Skin of body (tissue), 3 donors: ENCODE measurements at places on chromosomes 1 and 21. TPM values are rescaled to one million over a fixed set of nuclear protein-coding genes. Genes with fewer than 3 reads are reported as not detected.

- no peak for DNase-seq
Observed at GRCh38 chr1:14292520-14292919, 306.0 kb upstream of the KAZN start.

DNA sequence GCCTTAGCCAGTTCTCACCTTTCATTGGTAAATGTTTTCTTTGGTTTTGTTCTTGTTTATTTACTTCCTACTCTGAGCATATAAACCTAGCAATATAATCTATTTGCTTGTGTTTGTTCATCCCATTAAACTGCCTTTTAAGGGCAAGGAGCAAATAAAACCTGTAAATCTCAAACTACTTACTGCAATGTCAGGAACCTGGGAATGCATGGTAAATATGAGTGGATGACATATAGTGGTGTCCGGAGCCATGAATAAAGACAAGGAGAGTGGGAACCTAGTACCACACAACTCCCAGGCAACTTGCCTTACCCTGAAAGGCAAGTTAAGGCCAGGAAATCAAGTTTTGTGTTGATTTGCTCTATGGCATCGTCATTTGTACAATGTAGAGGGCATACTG, 1133.7 kb upstream of the NCAM2 start:
- DNase-seq: no peak

DNA sequence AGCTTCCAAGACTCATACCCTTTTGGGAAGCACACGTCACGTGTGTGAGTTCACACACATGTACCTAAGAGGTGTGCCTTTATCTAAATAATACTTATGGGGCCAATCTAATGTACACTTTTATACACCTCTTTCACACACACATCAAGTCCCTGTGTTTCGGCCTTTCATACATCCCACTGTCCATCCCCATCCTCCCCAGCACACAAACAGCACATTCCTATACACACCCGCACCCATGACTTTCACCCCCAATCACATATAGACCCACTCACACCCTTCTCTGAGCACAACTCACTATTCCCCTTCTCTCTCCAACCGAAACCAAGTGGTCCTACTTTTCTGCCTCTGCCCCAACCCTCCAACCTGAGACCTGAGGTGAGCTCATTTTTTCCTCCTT, 3.5 kb downstream of the MEX3A start:
- DNase-seq: no peak

- DNase-seq: no peak
Observed at GRCh38 chr1:202143768-202144401, 652 bp downstream of the ARL8A start.

GRCh38 chr1:3312898-3313575, 141.4 kb upstream of the ARHGEF16 start:
- DNase-seq: peak; percentile 59

DNA sequence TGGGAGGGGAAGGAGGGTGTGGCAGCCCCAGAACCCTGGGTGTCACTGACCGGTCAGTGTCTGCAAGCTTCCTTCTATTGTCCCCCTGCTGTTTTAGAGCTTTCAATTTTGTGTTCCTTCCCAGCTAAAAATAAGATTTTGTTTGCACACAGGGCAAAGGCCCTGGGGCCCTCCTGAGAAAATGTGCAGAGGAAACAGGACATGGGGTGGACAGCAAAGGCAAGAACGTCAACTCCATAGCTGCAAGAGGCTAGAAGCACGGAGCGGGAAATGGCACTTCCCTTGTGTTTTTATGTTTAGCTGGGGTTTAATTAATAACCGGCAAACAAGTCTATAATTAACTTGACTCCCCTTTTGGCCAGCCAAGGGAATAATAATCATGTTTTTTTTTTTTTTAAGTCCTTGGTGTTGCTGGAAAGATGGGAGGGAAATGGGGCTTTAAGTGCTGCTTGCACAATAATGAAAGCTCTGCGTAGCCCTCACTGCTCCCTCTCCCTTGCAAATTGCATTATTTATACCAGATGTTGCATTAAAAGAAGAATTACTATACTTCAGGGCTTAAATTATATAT, 261.4 kb upstream of the USP24 start:
- peak; percentile 77 for DNase-seq

The ADAMTS4 gene
- total RNA-seq: 6.8 TPM

The PINK1 gene
- 33.5 TPM for total RNA-seq

The BMP8A gene
- total RNA-seq: 1.3 TPM

The SPRR2F gene
- not detected for total RNA-seq

The EXO1 gene
- total RNA-seq: 5.9 TPM

The RNU1-1 gene
- total RNA-seq: 34,682 TPM
